DMS 273 treated with DMSO at 0.1 percent for 48 hours (cell line): ENCODE measurements at places on chromosomes 5 and 9.

DNA sequence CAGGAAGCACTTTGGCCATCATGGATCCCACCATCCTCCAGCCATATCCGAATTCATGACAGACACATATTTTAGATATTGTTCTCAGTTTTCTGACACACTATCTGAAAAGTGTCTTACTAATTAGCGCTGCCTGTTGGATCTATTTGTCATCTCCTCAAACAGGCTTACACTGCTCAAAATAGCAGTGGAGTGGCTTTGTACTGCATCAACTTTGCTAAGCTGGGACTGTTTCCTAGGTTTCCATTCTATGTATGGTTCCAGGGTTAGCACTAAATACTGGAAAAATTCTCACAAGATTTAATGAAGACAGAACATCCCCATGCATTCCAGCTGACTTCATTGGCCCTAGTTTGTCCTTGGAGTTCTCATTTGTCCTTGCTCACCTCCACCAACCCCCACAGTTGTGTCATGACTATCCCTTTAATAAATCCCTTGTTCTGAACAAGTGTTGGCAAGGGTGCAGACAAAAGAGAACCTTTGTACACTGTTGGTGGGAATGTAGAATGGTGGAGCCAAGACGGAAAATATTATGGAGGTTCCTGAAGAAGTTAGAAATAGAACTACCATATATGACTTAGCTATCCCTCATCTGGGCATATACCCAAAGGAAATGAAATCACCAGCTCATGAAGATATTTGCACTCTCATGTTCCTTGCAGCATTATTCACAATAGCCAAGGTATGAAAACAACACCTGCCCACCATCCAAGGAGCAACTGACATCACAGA, 136.5 kb upstream of the RAI14 start:
- DNase-seq = no peak

- no peak for DNase-seq
These were observed 36.7 kb upstream of the CCDC112 start for GRCh38 chr5:115333164-115333563.

DNA sequence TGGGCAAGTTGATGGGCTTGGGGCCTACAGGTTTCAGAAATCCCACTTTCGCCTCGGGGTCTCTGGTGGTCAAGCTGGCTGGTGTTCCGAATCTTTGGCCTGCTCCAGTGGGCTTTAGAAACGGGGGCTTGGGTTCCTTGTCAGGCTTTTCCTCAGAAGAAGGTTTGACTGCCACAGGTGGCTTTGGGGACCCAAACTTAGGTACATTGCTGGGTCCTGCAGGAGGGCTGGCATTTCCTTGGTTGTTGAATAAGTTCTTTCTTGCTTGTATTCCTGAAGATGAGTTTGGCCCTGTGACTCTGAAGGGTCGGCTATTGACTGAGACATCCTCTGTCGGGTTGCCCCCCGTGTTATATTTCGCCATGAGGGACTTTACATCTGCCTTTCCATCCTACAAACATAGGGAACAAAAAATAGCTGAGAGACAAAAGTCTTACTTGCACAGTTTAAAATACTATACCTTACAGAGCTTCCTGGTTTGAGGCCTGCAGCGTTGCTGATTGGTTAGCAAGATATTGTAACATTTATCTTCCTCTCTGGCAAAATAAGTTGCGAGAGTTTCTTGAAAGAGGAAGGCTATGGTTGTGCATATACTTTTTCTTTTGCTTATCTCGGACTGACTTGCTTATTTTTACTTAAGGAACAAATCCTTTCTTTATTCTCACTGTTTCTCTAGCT, 16.6 kb downstream of the FYB1 start:
- DNase-seq = no peak

GRCh38 chr5:155587458-155587857, 573.9 kb downstream of the KIF4B start:
- DNase-seq = no peak

DNA sequence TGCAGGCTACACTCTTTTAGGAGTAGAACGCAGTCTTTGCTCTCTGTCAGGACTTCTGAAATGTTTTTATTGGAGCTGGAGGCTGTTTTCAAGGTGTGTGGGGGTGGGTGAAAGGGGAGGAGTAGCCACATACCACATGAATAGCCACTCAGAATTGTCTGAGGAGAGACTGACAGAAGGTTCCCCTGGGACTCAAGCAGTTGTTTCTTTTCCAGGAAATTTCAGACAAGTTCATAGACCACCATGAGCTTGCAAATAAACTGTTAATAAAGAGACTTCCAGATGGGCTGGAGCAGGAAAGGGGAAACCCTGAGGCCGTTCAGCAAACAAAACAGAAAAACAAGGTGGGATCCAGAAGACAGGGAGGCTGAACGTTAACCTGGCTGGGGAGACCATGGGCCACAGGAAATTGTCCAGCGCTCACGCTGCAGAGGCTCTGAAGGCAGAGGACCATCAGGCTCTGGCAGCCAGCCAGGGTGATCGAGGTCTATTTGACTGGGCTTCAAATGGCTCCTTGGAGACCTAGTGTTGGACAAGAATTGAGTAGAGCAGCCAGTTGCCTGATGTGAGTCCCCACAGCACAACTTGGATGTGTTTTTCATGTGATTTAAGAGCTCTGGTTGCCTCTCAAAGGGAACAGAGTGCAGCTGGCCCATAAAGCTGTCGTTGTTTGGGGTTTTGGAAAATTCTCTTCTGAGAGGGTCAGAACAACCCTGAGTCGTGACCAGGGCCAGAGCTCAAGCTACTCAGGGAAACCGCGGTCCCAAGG, 159.2 kb upstream of the RAI14 start:
- DNase-seq = no peak
